Activated naive CD8-positive, alpha-beta T cell treated with anti-CD3 and anti-CD28 coated beads, Interleukin-2, amount 10 ng/mL, durations not matched to agents 7 days and 5 days (primary cell): ENCODE measurements at places on chromosomes 11 and 22. TPM values are rescaled to one million over a fixed set of nuclear protein-coding genes. Genes with fewer than 3 reads are reported as not detected.
A peak's percentile ranks its signal among the peaks of the same experiment; 100 is the strongest.

Gene AIFM3
- total RNA-seq, result 0.94 TPM

Gene ANKK1
- total RNA-seq, result 1.9 TPM

DNA sequence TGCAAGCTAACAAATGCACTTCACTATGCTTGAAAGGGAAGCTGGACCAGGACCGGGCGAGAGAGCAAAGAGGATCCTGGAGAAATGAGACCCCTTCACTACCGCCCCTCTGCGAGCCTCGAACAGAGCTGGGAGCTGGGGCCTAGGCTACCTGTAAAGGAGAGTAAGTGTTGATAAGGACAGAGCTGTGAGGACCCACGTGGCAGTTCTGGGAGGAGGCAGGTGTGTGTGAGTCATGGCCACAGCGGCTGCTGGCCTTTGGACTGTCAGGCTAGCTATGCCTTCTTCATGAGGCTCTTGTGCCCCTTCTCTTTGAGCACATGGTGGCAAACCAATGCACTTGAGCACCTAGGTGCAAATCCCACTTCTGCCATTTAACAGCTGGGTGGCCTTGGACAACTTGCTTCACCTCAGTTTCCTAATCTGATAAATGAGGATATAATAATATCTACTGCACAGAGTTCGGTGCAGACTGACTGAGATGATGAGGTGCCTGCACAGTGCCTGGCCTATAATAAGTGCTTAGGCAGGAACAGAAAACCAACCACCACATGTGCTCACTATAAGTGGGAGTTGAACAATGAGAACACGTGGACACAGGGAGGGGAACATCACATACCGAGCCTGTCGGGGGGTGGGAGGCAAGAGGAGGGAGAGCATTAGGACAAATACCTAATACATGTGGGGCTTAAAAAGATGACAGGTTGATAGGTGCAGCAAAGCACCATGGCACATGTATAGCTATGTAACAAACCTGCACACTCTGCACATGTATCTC is 35.3 kb upstream of the KCNJ11 start:
- no peak overlapping the region for H3K27ac ChIP-seq
- DNase-seq, result no peak
- no peak overlapping the region for H3K4me3 ChIP-seq
- H3K27me3 ChIP-seq, result peaks cover 41% of the 10 kb centered on the region
- H3K4me1 ChIP-seq, result peaks cover 20% of the 10 kb centered on the region

DNA sequence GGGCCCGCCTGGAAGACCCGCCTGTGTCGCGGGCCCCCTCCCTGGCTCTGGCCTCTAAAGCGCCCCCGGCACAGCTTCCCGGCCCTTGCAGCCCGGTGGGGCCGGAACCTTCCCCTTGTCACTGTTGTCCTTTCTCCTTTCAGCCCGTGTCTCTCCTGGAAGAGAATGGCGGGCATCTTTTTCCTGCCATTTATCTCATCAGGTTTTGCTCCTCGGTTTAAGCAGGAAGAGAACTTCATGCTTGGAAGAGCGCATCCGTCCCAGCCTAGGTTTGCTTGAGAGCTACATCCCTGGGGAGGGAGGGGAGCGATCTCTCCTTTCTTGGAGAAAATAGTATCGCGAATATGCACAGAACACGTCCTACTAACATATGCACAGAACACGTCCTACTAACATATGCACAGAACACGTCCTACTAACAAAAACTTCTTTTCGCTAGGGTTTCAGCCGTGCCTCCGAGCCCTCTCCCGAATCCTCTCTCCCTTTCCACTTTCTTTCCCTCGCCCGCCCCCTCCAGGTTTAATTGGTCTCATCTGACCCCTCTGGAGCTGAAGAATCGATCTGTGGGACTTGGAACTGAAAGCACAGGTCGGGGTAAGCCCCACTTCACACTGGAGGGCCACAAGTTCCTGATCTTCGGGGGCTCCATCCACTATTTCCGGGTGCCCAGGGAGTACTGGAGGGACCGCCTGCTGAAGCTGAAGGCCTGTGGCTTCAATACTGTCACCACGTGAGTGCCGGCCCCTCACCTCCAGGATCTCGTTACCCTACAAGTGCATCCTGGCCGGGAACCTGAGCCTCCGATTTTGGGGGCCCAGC is 1.2 kb downstream of the GLB1L3 start:
- H3K36me3 ChIP-seq, result peaks cover 9% of the 10 kb centered on the region
- peaks cover 30% of the 10 kb centered on the region for H3K4me1 ChIP-seq
- peaks cover 5% of the 10 kb centered on the region for H3K27me3 ChIP-seq
- DNase-seq, result no peak
- peak overlapping the region; percentile 87 for H3K4me3 ChIP-seq
